ENCODE measurements at places on chromosomes 6 and 20.

- no peak for DNase-seq
These were observed 390.1 kb downstream of the ZFAND3 start for GRCh38 chr6:38209371-38210260.

DNA sequence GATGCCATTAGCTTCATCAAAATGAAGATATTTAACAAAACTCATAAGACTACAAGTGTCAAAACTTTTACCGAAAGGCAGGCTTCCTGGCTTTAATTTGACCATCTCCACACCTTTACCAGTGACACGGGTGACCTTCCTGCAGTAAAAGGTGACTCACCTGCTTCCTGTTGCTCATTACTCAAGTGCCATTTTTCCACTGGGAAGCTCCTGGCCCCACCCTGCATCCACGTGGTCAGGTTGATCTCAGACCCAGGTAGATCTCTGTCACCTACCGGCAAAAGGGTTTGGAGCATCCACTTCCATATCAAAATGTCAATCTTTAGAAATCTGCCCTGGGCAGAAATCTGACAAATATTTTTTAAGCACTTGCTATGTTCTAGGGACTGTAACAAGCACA, 31.9 kb upstream of the CDH4 start:
- DNase-seq: no peak

GRCh38 chr6:158067436-158068015, 85.9 kb downstream of the SYNJ2 start:
- DNase-seq: no peak

GRCh38 chr20:36483919-36484808, 57.2 kb upstream of the MYL9 start:
- DNase-seq: no peak

- no peak for DNase-seq
These were observed 668.2 kb upstream of the GJE1 start for GRCh38 chr6:141464490-141464889.

- DNase-seq: no peak
These were observed 187.4 kb downstream of the TENT5A start for GRCh38 chr6:81565071-81565470.

DNA sequence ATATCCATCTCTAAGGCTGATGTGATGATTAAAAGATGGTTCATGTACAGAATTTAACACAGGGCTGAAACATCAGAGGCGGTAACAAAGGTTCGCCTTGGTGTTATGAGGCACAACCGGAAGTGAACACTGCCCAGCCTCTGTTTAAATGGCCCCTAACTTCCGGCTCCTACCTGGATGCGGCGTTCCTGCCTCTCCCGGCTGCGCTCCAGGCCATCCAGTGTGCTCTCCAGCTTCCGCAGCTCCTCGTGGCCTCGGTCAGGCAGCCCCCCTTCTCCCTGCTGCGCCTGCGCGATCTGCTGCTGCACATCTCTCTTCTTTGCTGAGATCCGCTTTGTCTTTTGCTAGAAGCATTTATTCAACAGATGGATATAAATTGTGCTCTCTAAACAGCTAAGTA, 195.3 kb downstream of the SYNE1 start:
- no peak for DNase-seq

DNA sequence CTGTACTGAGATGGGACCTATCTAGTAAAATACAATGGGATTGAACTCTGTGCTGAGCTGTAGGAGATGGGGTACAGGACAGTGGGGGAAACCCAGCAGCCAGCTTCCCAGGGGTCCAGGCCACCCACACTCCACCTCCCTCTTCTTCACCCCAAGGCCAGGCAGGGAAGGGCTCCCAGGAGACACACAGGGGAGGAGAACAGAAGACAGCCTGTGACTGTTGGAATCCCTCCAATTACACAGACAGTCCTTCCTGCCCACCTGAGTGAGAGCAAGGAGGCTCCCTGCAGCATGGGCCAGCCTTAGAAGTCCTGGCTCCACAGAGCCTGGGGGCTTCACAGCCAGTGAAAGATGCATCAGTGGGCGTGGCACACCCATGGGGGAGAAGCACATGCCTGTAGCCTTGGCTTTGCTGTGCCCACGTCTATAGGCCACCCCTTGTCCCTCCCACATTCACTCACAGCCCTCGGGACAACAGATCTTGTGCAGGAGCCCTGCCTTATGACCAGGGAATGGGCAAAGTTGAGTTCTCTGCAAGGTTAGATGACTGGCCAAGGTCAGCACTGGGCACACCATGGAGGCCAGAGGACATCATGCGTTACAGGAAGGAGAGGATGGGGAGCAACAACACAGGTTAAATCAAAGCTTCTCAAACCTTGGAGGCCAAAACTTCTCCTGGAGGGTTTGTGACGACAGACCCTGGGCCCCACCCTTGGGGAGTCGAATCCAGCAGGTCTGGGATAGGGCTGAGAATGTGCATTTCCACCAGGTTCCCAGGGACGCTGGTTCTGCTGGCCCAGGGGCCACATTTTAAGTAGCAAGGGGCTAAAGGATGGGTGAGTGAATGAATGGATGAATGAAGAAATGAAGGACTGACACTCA, 12.3 kb upstream of the CST7 start:
- DNase-seq: no peak

DNA sequence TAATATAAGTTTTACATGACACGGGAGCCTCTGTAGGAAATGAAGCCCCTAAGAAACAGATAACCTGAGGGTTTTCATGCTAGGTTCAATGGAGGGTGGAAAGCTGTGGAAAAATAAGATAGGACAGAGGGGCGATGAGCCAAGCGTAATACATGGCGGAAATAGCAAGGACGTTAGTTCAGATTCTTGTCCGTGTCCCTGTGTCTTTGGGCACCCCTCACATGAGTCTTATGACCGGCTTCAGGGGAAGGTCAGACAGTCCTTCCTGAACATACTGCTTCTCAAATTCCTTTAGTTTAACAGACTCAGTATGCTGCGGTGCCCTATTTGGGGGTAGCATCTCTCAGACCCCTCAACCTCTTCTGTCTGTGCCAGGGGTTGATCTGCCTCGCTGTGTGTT, 20.8 kb downstream of the EFCAB8 start:
- DNase-seq: no peak

DNA sequence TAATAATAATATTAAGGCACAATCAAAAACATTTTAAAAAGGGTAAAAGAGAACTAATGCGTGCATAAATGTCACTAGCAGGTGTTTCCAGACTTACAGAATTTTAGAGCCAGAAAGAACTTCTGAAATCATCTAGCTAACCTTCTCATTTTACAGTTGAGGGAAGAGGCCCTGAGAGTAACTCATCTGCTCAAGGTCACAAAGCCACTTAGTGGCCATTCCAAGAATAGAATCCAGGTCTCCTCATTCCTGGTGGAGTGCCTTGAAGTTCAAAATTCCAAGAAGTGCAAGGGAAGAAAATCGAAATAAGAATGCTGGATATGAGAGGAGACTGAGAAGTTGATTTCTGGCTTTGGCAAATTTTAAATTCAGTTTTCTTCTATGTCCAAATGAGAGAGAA, 3.2 kb upstream of the KIAA0408 start:
- DNase-seq: no peak

GRCh38 chr6:139316622-139317317, 25.0 kb upstream of the TXLNB start:
- DNase-seq: no peak

DNA sequence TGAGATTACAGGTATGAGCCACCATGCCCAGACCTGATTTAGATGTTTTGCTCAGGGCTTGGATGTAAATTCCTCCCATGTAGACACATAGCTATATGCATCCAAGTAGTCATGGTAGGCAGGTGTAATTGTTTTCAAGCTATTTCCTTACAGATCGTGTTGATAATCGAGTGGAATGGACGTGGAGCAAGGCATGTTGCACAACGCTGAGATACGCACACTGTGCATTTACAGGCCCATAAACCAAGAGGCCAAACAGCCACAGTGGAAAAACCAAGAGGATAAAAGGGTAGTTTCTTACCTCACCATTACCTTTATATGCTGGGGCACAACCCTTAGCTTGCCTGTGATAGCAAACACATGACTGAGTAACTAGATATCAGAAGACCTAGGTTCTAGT, 51.0 kb upstream of the ADGRF1 start:
- no peak for DNase-seq

GRCh38 chr6:43665376-43665775, 20.5 kb downstream of the RSPH9 start:
- DNase-seq: no peak

- DNase-seq: no peak
These were observed 64.0 kb upstream of the TFB1M start for GRCh38 chr6:155378276-155378675.

DNA sequence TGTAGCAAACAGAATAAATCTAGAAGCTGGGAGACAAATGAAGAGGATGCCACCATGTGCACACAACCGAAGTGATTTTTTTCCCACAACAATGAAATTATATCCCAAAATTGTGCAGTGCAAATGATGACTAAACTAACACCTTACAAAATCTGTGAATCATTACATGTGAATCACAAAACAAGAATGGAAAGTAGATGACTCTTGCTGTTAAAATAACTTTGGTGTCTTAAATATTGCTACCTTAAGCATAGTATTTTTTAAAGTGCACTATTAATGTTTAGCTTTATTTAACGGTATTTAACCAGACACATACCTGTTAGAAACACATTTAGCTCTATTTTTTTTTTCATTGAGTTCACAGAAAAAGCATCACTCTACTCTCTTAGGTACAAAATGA, 190.8 kb downstream of the TBC1D32 start:
- no peak for DNase-seq

DNA sequence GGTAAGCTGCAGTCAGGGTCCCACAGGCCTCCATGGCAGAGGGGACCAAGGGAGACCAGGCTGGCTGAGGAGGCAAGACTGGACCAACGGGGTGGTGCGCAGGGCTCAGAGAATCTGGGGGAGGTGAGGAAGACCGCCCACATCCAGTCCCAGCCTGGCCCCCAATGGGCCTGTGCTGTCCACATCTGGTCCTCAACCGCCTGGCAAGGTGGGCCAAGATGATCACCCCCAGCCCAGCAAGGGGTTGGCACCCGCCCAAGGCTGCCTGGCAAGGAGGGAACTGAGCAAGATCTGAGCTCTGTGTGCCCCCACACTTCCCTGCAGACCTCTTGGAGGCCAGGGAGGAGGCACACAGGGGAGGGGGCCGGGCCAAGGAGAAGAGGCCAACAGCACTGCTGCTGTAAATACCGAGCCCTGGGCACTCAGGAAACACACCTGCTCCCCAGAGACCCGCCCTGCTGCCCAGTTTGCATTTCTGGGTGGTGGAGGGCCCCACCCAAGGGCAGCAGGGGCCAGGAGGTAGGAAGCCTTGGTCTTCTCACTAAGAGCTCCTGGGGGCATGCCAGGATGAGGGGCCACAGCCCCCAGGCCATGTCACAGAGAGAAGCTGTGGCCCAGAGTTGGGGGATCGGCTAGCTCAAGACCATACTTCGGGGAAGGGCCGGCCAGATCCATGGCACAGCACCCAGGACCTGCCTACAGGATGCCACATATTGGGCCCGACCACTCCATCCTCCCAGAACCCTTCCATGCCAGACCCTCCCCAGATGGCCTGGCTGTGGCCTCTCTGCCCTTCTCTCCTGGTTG, 109.6 kb downstream of the ASXL1 start:
- DNase-seq: no peak

DNA sequence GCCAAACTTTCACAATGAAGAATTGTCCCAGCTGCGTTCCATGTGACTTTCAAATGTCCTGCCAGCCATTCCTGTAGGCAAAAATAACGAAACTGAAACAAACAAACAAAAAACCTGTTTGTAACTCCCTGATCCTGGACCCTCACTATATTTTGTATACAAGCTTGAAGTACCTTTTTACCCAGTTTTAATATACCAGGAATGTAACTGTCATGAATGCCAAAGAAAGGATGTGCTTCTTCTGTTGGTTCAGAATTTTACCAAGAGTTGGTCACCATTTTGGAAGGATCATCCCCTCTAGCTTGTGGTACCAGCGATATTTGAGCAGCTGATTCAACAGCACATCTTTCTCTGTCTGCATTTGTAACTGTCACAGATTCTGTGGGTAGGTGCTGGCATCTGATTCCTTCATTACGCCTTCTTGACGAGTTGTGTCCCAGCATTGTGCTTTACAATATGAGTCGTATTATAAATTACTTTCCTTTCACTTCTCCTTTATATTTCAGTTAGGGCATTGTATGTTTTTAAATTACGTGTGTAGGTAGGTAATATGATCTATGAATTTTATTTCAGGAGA, 93.9 kb downstream of the DLGAP4 start:
- no peak for DNase-seq

DNA sequence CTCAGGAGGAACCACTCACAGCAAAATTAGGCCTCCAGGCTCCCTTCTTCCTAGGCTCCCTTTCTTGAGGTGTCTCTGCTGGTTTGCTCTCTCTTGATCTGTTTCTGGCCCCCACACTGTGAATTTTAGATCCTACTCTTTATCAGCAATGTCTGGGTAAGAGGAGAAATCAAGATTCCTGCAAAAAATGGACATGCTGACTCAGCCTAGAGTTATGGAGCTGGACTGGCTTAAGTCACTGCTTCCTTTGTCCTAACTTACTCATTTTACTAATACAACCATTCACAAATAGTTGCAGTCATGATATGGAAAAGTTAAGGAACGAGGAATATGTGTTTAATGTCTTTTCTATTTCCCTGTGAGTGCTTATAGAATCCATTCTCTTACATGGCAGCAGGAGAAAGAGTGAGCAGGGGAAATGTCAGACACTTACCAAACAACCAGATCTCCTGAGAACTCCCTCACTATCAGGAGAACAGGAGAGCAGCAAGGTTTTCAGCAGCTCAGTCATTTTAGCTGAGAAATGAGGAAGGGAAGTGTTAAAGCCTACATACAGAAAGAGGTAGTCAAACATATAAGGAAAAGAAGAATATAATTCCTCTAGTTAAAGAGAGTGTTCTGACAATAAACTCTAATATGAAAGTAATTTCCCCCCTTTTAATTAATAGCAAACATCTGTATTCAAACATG, 160.8 kb downstream of the PDE7B start:
- no peak for DNase-seq

GRCh38 chr6:37429352-37429750, 3.7 kb upstream of the CMTR1 start:
- DNase-seq: no peak

DNA sequence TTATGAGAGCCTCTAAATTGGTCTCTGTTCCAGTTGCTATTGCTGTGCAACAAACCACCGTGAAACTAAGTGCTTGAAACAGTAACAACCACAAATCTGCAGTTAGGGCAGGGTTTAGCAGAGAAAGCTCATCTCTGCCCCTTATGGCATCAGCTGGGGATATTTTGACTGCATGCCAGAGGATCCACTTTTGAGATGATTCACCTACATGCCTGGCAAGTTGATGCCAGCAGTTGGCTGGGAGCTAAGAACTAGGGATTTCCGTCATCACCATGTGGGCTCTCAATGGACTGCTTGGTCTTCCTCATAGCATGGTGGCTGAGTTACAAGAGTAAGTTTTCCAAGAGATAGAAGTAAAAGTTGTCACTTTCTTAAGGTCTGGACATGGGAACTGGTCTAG, 35.1 kb downstream of the PLCB4 start:
- DNase-seq: no peak

GRCh38 chr6:34151321-34152041, 5.6 kb upstream of the GRM4 start:
- DNase-seq: no peak

Measured in activated T-cell treated with anti-CD3 and anti-CD28 coated beads for 24 hours (primary cell).